ENCODE measurements at places on chromosomes 1 and 21.

DNA sequence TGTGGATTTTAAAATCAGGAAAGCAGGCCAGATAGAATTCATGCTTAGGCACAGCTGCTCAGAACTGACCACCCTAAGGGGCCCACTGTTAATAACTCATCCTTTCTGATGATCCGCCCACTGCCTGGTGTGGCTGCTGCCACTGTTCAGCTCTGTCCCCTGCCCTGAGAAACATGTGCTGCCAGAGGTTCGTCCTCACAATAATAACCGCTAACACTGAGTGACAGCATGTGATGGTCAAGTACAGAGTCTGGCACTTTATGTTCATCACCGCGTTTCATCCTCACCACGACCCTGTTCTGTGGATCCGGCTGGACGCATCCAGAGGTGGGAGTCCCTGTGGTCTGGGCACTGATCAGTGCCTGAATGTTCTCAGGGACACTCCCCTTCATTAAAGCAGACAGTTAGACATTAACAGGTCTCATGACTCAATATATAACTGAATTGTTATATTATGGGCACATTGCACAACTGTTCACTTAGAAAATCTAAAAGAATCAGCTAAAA is 108.6 kb downstream of the SIM2 start:
- DNase-seq = no peak

- no peak for DNase-seq
Measured at GRCh38 chr1:27646676-27647075, 11.7 kb upstream of the FGR start.

- no peak for DNase-seq
Measured at GRCh38 chr1:36517011-36517771, 34.5 kb upstream of the CSF3R start.

- DNase-seq = no peak
Measured at GRCh38 chr1:58258082-58258481, 288.4 kb downstream of the OMA1 start.

- DNase-seq = no peak
Measured at GRCh38 chr1:104636581-104636980, 886.9 kb downstream of the AMY1C start.

All from amygdala (tissue), 56 donors.